ENCODE measurements at places on chromosomes 5 and 9.

- peak; percentile 25 for DNase-seq
Observed at GRCh38 chr5:21236971-21237427, 1249.0 kb upstream of the CDH18 start.

DNA sequence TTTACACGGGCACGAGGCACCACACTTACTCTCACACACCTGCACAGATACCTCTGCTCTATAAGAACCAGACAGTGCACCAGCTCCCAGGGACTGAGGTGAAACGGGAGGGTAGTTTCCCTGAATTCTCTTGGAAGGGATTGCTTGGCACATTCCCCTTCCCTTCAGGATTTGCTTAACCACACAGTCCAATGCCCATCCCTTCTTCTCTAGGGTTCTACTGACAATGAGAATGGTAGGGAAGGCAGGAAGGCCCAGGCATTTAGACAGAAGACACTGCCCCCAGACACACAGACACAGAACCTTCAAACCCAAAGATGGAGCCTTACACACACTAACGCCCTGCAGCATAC is 704 bp upstream of the LHX6 start:
- no peak for DNase-seq

DNA sequence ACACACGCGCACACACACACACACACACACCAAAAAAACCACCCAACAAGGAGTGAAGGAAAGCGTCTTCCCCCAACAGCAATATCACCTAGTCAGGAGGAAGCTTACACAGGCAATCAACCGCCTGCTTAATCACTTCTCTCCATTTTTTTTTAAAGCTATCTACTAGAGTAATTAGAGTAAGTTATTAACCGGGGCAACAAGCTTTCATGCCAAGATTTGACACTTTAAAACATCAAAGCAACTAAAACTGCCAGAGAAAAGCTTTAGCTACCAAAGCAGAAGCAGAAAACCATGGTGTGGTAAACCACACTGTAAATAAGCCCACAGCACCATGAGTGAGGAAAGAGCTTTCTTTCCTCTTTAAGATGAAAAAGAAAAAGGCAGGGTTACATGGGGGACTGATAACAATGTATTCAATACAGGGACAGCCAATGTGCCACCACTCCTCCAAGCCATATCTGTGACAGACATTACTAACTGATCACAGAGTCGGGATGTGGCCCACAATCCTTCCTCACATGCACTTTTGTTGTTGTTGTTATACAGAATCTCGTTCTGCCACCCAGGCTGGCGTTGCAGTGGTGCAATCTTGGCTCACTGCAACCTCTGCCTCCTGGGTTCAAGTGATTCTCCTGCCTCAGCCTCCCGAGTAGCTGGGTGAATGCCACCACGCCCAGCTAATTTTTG is 282.1 kb downstream of the CRB2 start:
- no peak for DNase-seq

DNA sequence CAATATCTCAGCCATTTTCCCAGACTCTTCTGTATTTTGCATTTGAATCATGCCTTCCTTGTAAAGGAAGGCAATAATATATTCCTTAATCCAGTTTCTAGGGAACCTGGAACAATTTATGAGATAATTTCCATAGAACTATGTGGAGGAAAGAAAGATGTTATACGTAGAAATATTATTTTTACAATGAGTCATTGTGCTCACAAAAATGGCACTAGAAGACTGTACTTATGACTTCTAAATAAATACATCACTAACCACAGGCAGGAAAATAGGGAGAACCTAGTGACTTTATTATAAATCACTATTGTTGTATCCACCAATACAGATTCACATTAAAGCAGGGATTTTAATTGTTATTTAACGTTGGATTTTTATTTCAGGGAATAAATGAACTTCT is 87.6 kb downstream of the FBXO38 start:
- DNase-seq: no peak

- DNase-seq: no peak
Observed at GRCh38 chr5:142280066-142281007, 44.5 kb downstream of the SPRY4 start.

DNA sequence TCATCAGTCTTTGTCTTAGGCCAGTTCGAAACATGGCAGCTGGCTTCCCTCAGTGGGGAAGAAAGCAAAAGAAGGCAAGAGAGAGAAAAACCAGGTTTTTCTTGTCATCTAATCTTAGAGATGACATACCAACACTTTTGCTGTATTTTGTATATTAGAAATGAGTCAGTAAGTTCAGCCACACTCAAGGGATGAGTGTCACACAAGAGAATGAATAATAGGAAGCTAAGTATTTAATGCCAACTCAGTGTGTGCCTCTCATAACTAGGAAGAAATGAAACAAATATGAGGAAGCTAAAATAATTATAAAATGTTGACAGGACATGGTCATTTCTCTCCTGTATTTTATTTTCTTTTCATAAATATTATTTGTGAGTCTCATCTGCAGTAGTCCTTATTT is 65.3 kb downstream of the CDH12 start:
- no peak for DNase-seq

Data from fibroblast of skin of left biceps (primary cell).